Activated CD8-positive, alpha-beta T cell treated with anti-CD3 and anti-CD28 coated beads, Interleukin-2, amount 10 ng/mL, durations not matched to agents 7 days and 5 days (primary cell): ENCODE measurements at places on chromosomes 11 and 22. TPM values are rescaled to one million over a fixed set of nuclear protein-coding genes. Genes with fewer than 3 reads are reported as not detected.
A peak's percentile ranks its signal among the peaks of the same experiment; 100 is the strongest.

GRCh38 chr11:46436113-46436512, 44.5 kb upstream of the CHRM4 start:
- H3K36me3 ChIP-seq: peaks cover 26% of the 10 kb centered on the region
- H3K4me3 ChIP-seq: no peak overlapping the region

- H3K4me1 ChIP-seq: no peaks in the 10 kb centered on the region
- H3K36me3 ChIP-seq: no peaks in the 10 kb centered on the region
- no peaks in the 10 kb centered on the region for H3K27me3 ChIP-seq
- H3K27ac ChIP-seq: no peak overlapping the region
- no peak overlapping the region for H3K4me3 ChIP-seq
- DNase-seq: no peak
Observed at GRCh38 chr11:94588366-94588942, 21.3 kb downstream of the PIWIL4 start.

The USP2 gene
- total RNA-seq: 0.55 TPM

GRCh38 chr11:94948070-94948617, 25.2 kb downstream of the CWC15 start:
- no peaks in the 10 kb centered on the region for H3K4me1 ChIP-seq
- no peaks in the 10 kb centered on the region for H3K36me3 ChIP-seq
- no peak overlapping the region for H3K27ac ChIP-seq
- H3K4me3 ChIP-seq: no peak overlapping the region

The ZNF214 gene
- not detected for total RNA-seq

GRCh38 chr11:78079232-78080083, at the start of gene NDUFC2:
Gene NDUFC2 (minus strand): TSS chr11:78079862. CDS start chr11:78079744, 118 bp downstream.
- peak; percentile 75 for DNase-seq
- H3K27me3 ChIP-seq: no peaks in the 10 kb centered on the region
- H3K4me3 ChIP-seq: peak within 1 kb of the TSS; percentile 92
- H3K36me3 ChIP-seq: peaks cover 16% of the 10 kb centered on the region
- peaks cover 58% of the 10 kb centered on the region for H3K4me1 ChIP-seq

DNA sequence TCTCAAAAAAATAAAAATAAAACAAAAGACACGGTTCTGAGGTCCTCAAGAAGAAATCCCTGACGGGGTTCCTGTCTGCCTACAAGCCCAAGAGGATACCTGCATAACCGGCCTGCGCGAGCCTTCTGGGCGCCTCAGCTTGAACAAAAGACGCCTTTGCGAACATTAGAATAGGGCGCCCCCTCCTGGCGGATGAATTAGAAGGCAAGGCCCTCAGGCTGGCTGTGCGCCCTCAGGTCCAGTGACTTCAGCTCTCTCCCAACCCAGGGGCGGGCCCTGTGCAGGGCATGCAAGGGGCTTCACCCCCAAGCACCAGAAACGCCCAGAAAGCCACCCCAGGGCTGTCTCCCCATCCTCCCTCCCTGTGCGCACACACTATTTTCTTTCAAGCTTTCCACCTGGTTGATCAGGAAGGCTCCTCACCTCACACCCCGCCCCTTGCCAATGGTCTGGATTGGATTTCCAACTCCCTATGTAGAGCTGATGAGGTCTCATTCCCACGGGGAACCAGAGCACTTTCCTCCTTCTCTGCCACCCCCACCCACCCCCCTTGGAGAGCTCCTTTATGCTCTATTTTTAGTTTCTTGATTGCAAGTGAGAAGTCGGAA, 273.3 kb downstream of the BUD13 start:
- no peak overlapping the region for H3K27ac ChIP-seq
- peak; percentile 70 for DNase-seq
- no peak overlapping the region for H3K4me3 ChIP-seq
- H3K36me3 ChIP-seq: no peaks in the 10 kb centered on the region
- H3K27me3 ChIP-seq: peaks cover 30% of the 10 kb centered on the region

DNA sequence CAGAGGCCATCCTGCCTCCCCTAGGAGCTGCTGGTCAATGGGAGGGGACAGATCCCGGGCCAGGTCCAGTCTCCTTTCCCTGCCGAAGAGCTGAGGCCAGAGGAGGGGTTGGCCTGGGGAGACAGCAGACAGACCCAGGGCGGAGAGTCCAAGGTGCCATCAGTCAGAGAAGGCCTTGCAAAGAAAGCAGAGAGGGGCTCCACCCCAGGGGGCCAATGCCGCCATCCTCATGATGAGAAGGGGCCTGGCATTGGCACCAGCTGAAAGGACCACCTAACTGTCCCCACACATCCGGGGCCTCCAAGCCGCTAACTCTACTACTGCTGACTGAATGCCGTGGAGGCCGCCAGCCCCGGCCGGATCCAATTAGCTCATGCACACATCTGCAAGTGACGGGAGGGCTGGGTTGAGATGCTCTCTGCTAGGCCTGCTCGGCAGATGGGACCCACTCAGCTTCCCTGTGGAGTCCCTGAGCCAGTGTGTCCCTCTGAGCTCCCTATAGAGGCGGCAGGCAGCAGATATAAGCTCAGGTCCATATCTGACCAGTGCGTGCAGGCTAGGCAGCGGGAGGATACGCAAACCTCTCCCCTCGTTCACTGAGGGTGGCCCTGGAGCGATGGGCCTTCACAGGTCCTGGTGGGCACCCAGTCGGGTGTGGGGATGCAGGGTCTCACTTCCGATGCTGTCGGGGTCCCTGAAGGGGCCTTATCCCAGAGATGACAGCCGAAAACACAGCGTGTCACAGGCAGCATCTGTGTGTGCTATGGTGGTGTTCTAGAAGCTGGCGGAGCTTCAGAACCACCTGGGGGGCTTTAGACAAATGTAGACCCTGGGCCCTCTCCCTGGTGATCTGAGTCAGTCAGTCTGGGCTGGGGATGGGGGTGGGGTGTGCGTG, 183.9 kb downstream of the CTTN start:
- no peaks in the 10 kb centered on the region for H3K36me3 ChIP-seq
- H3K4me3 ChIP-seq: no peak overlapping the region
- no peak overlapping the region for H3K27ac ChIP-seq
- DNase-seq: no peak
- no peaks in the 10 kb centered on the region for H3K4me1 ChIP-seq

DNA sequence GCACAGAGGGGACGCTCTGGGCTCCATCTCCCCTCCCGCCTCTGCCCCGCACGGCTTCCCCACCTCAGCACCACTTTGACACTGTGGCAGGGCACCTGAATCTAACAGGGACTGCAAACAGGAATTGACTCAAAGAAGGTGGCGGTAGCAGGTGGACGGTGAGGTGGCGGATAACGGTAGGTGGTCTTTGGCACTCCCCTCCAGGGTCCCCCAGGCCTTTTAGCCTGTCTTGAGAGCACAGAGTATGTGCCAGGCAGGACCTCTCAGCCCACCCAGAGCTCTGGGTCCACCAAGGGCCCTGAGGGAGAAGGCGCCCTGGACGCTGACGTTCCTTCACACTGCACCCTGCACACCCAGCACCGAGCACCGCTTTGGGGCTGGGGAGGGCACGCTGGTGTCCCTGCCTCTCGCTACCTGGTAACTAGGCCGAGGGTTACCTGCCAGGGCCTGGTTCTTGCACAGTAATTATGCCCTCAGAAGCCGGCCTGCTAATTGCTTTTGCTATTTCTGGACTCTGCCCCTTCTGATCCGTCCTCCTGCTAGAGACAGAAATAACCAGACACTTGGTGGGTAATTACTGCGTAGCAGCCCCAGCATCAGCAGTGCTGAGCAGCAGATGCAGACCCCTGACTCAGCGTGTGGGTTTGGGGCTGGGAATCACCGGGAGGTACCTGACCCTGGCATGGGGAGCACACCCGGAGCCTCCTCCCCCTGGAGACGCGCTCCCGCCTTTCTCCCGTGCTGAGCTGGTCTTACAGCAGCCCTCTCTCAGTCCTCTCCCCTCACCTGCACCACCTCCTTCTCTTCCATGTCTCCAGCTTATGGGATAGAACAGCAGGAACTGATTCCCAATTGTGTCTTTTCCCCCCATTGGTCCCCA, 103.3 kb upstream of the B3GAT1 start:
- no peak overlapping the region for H3K4me3 ChIP-seq
- DNase-seq: no peak
- peaks cover 2% of the 10 kb centered on the region for H3K27me3 ChIP-seq
- no peaks in the 10 kb centered on the region for H3K4me1 ChIP-seq

DNA sequence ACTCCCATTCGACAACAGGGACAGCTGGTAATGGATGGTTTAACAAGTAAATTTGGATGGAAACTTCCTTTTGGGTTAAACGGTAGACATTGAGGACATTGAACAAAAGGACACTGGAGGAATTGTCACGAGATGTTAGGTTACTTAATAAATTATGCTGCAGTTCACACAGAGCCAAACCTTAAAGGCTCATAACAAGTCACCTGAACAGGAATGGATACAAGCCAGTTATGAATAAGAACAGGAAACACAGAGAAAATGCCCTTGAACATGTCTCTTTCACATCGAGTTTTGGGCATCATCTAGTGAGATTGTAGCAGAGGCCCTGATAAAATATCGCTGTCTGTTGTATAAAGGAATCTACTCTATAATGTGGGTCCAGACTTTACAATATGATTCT, 65.6 kb downstream of the CD44 start:
- no peak overlapping the region for H3K27ac ChIP-seq
- no peak overlapping the region for H3K4me3 ChIP-seq
- peaks cover 100% of the 10 kb centered on the region for H3K36me3 ChIP-seq
- no peaks in the 10 kb centered on the region for H3K27me3 ChIP-seq
- H3K4me1 ChIP-seq: peaks cover 5% of the 10 kb centered on the region
- no peak for DNase-seq

- H3K27me3 ChIP-seq: no peaks in the 10 kb centered on the region
- H3K4me1 ChIP-seq: peaks cover 38% of the 10 kb centered on the region
- H3K27ac ChIP-seq: peak within 1 kb of the TSS; percentile 93
- peak; percentile 90 for DNase-seq
Observed at GRCh38 chr11:68903288-68904247, at the start of the genes IGHMBP2 and MRPL21. Gene IGHMBP2 (plus strand): TSS chr11:68903891. CDS start chr11:68903953, 62 bp downstream. Gene MRPL21 (minus strand): TSS chr11:68903832. CDS start chr11:68903810, 22 bp downstream.

The SAA4 gene
- not detected for total RNA-seq

The DEFB131B gene
- not detected for total RNA-seq

GRCh38 chr11:114366331-114367243, 33.7 kb downstream of the C11orf71 start:
- no peaks in the 10 kb centered on the region for H3K4me1 ChIP-seq
- H3K27me3 ChIP-seq: peaks cover 25% of the 10 kb centered on the region
- H3K4me3 ChIP-seq: no peak overlapping the region
- DNase-seq: no peak
- H3K27ac ChIP-seq: no peak overlapping the region
- no peaks in the 10 kb centered on the region for H3K36me3 ChIP-seq

DNA sequence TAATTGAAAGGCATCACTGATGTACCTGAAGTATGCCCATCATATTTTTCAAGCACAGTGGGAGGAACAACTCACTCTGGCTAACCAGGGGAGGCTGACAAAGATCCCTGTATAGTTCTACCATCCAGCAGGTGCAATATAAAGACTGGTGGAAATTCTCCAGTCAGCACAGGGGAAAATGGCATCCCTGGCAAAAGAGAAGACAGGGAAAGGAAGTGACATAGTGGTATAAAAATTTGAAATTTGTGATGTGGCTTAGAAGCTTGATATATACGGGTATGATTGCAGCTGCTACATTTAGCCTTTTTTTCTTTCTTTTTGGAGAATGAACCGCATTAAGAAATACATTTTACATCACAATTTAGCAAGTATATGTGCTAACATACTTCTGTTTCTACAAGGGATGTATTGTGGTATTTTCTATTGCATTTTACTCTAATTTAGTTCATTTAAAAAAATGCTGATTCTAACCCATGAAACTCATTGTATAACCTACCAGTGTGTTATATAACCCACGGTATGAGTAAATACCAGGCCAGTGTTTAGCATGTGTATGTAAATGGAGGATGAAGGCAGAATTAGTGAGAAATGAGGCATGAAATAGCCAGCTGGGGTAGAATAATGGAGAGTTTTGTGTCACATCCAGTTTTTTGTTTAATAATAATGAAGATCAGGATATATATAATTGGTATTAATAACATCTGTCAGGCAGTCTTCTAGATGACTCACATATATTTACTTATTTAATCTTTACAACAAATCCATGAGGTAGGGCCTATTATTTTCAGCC, 186.1 kb downstream of the ARHGAP42 start:
- H3K4me1 ChIP-seq: no peaks in the 10 kb centered on the region
- DNase-seq: no peak

DNA sequence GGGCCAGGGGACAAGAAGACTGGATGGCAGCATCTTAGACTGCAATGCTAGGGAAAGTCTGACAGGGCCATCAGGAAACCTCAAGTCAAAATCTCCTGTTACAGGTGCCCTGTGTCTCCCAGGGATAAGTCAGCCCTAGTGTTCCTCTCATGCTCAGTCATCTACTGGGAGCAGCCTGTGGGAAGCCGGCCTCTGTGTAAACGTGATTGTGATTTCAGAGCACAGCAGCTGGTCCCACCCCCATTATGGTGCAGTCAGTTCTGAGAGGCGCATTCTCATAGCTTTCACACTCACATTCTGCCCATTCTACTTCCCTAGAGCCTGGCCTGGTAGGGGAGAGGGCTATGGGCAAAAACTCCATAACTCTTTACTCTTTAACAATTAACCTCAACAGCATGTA, 7.2 kb upstream of the SLN start:
- peaks cover 11% of the 10 kb centered on the region for H3K27me3 ChIP-seq
- no peak overlapping the region for H3K27ac ChIP-seq
- no peaks in the 10 kb centered on the region for H3K4me1 ChIP-seq
- DNase-seq: no peak

DNA sequence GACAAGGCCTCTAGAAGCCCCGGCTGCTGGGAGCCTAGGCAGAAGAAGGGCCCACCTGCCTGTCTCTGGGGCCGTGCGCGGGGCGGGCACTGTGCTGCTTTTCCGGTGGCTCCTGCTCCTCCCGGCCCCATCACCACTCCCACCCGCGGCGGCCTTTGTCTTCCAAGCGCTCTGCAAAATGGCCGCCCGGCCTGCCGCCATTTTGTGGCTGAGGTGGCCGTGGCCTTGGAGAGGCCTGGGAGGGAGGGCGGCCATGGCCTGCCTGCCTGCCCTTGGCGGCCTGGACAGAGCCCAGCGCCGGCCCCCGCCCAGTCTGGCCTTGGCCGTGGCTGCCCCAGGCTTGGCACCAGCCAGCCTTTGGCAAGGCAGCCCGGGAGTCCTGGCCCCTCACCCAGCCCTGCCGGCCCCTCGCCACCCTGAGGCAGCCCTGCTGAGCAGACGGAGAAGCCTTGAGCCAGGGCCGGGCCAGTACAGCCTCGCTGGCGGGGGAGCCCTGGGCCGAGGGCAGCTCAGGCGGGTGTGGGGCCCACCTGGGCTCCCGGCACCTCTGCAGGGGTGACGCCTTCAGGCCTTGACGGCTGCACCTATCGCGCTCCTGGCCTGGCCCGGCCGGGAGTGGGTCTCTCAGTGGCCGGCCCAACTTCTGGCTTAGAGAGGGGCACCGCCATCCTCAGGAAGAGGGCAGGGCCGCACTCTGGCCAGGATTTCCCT, 46.0 kb upstream of the PPARA start:
- H3K27me3 ChIP-seq: no peaks in the 10 kb centered on the region
- no peaks in the 10 kb centered on the region for H3K36me3 ChIP-seq
- DNase-seq: no peak
- H3K27ac ChIP-seq: no peak overlapping the region
- no peaks in the 10 kb centered on the region for H3K4me1 ChIP-seq
- H3K4me3 ChIP-seq: no peak overlapping the region

The CTSW gene
- total RNA-seq: 413 TPM

The MS4A4E gene
- not detected for total RNA-seq
